ENCODE measurements at places on chromosomes 12 and 14.

GRCh38 chr12:48454667-48455066 lies 17.7 kb upstream of the ANP32D start:
- peak; percentile 8 for DNase-seq

DNA sequence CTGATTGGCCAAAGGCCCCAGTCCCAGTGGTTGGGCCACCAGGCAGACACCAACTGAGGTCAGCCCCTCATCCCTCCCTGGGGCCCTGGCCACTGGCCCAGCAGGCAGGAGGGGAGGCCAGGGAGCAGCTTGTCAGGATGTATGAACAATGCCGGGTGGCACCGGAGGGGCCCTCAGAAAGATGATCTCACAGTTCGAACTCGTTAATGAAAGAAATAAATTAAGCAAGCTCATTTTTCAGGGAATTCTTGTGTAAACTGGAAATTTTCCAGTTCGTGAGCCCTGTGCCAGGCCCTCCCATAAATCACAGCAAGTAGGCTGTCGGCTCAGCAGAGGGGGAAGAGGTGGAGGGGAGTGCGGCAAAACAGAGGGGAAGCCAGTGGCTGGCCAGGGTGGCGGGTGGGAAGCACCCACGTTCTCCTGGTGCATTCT lies 177.0 kb upstream of the VASH1 start:
- DNase-seq, result no peak

DNA sequence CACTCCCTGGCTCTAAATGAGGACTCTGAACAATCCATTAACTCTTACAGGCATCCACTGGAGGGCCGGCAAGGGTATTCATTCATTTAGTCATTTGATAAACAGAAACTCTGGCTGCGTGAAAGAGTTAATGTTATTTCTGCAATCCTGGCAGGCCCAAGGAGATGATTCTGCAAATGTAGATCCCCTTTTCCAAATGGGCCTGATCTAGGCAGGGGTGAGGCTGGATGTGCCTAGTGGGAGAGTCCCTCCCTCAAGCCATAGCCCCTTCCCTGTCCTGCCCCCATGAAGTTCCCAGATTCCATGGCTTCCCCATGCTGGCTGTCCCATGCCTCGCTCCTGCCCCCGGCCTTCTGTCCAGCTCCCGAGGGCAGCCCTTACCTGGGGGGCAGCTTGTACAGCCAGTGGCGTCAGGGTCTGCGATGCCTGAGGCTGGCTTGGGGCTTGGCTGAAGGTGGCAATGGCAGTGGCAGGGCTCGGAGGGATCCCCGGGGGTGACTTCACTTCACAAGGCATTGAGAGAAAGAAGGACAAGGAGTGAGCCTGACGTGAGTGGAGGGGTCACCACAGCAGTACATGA lies 18.4 kb downstream of the POU6F1 start:
- no peak for DNase-seq

DNA sequence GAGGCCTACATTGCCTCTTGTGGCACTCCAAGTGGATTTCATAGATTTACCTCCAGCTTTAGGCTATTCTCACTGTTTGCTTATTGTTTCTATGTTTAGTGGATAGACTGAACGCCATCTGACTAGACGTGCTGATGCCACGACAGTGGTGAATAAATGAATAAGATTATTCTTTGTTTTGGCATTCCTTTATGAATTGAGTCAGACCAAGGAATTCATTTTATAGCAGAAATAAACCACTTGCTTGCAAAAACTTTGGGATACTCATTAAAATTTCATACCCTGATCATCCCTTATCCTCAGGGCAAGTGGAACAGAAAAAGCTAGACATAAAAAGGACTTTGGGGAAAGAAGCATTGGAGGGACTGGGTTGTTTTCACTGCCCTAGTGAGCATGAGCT lies 71.7 kb upstream of the FERMT2 start:
- DNase-seq, result no peak
